ENCODE measurements at places on chromosomes 6 and 20.

DNA sequence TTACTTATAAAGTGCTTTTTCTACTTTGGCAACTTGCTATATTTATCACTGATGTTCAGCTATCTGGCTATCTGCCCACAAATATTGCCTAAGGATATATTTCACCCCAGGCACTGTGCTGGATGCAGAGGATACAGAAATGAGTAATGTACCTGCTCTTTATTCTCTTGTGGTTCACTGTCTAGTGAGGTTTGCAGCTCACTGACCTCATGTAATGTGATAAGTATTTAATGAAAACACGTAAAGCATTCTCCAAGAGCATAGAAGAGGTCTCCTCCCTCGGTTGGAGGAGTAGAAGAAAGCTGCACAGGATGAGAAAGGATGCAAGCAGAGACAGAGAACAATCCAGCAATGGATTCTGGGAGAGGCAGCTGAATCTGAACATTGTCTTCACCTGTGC is 610.7 kb downstream of the CBLN4 start:
- no peaks in the 10 kb centered on the region for H3K27me3 ChIP-seq
- H3K27ac ChIP-seq: no peak overlapping the region
- H3K36me3 ChIP-seq: no peaks in the 10 kb centered on the region
- no peak for DNase-seq
- H3K4me3 ChIP-seq: no peak overlapping the region
- H3K4me1 ChIP-seq: no peaks in the 10 kb centered on the region

- no peak for DNase-seq
- H3K4me1 ChIP-seq: peaks cover 13% of the 10 kb centered on the region
- no peak overlapping the region for H3K27ac ChIP-seq
- no peak overlapping the region for H3K4me3 ChIP-seq
- peaks cover 3% of the 10 kb centered on the region for H3K27me3 ChIP-seq
These were observed 434.3 kb downstream of the TBC1D32 start for GRCh38 chr6:120899932-120900331.

GRCh38 chr20:22312744-22313346 is 271.5 kb downstream of the FOXA2 start:
- H3K27ac ChIP-seq: no peak overlapping the region
- H3K4me3 ChIP-seq: no peak overlapping the region
- no peak for DNase-seq
- H3K36me3 ChIP-seq: no peaks in the 10 kb centered on the region
- H3K27me3 ChIP-seq: peaks cover 1% of the 10 kb centered on the region
- H3K4me1 ChIP-seq: no peaks in the 10 kb centered on the region

GRCh38 chr20:57898332-57898731 is 188.5 kb upstream of the PMEPA1 start:
- H3K36me3 ChIP-seq: no peaks in the 10 kb centered on the region
- no peak overlapping the region for H3K27ac ChIP-seq
- no peak overlapping the region for H3K4me3 ChIP-seq
- H3K27me3 ChIP-seq: peaks cover 30% of the 10 kb centered on the region
- no peaks in the 10 kb centered on the region for H3K4me1 ChIP-seq

DNA sequence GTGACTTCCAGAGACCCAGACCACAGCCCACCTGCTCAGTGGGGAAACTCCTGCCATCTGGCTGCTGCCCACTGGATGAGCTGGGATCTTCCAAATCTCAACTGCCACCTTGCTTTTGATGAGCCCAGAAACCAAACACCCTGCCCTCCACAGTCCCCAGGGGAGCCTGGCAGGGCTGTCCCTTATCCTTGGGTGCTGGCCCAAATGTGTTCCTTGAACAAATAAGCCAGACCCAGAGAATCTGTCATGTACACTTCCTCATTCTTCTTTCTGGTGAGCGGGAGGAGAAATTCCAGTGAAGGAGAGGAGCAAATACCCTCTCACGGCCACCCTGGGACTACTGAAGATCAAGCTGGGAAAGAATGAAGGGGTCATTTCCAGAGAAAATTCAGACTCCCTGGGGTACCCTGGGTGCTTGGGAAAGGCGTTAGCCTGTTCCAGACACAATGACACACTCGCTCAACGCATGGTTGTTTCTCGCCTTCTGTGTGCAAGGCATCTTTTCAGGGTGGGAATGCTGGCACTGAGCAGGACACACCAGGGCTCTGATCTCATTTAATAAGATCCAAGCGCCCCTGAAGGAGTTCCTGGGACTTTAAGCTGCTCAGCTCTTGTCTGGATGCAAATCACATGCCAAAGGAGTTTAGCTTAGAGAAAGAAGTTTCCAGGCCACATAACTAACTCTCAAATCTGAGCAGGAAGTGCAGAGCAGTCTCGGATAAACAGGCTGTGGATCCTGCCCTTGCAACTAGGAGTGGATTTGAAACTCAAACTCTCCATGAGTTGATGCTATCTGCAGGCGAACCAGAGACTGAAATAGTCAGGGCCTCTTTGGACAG is 38.5 kb downstream of the PXDC1 start:
- H3K27ac ChIP-seq: no peak overlapping the region
- no peak for DNase-seq
- peaks cover 2% of the 10 kb centered on the region for H3K27me3 ChIP-seq
- H3K4me3 ChIP-seq: no peak overlapping the region
- no peaks in the 10 kb centered on the region for H3K36me3 ChIP-seq

DNA sequence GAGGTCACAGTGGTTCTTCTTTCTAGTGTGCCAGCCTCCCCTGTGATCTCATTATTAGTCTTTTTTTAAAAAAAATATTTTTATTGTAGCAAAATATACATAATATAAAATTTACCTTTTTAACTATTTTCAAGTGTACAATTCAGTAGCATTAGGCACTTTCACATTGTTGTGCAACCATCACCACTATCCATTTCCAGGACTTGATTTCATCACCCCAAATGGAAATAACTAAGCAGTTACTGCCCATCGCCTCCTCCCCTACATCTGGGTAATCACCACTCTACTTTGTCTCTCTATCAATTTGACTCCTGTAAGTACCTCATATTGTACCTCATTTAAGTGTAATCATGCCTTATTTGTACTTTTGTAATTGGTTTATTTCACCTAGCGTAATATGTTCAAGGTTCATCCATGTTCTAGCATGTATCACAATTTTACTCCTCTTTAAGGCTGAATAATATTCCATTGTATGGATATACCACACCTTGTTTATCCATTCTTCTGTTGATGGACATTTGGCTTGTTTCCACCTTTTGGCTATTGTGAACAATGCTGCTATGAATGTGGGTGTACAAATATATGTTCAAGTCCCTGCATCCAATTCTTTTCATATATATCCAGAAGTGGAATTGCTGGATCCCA is 68.6 kb upstream of the FYN start:
- no peak overlapping the region for H3K27ac ChIP-seq
- no peaks in the 10 kb centered on the region for H3K36me3 ChIP-seq
- H3K27me3 ChIP-seq: peaks cover 10% of the 10 kb centered on the region
- H3K4me1 ChIP-seq: no peaks in the 10 kb centered on the region
- H3K4me3 ChIP-seq: no peak overlapping the region

GRCh38 chr6:10659699-10660348 is 34.6 kb downstream of the C6orf52 start:
- H3K4me1 ChIP-seq: peaks cover 12% of the 10 kb centered on the region
- H3K27me3 ChIP-seq: peaks cover 15% of the 10 kb centered on the region
- H3K36me3 ChIP-seq: no peaks in the 10 kb centered on the region
- no peak for DNase-seq
- no peak overlapping the region for H3K27ac ChIP-seq

DNA sequence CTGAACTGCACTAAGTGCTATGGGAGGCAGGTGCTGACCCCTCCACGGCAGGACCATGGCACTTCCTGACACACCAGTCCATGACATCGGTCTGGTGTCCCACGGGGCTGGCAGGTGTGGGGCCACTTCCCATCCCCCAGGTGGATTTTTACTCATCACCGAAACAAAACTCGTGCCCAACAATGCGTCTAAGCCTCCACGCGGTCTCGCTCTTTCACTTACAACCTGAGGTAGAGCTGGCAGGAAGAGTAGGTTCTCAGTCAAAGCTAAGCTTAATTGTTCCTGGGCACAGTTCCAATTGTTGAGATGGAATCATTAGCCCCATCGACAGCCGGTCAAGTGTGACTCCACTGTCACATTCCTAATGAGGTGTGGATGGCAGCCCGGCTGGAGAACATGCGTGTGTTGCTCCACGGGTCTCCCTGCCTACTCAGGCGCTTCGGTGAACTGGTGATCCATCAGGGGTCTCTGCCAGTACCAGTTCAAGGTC is 125.7 kb downstream of the SLC23A2 start:
- no peaks in the 10 kb centered on the region for H3K27me3 ChIP-seq
- H3K4me1 ChIP-seq: peaks cover 12% of the 10 kb centered on the region
- H3K36me3 ChIP-seq: peaks cover 85% of the 10 kb centered on the region
- peak overlapping the region; percentile 60 for H3K27ac ChIP-seq
- no peak for DNase-seq

All from activated B cell treated with CpG ODN at 0.5 μM for 24 hours (primary cell).